ENCODE measurements at places on chromosomes 12 and 14.

DNA sequence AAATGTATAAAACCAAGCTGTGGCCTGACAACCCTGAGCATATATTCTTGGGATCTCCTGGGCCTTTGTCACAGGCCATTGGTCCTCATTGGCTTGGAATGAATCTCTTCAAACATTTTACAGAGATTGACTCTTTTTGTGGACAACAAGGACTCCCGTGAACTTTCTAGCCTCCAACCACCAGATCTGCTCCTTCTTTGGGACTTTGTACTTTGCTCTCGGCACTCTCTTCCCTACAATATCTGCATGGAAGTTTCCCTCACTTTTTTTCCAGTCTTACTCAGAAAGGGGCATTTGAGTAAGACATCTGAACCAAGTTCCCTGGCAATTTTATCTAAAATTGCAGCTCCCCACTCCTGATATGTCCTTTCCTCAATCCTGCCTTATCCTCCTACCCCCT lies 158.8 kb downstream of the PHLDA1 start:
- no peak for DNase-seq

DNA sequence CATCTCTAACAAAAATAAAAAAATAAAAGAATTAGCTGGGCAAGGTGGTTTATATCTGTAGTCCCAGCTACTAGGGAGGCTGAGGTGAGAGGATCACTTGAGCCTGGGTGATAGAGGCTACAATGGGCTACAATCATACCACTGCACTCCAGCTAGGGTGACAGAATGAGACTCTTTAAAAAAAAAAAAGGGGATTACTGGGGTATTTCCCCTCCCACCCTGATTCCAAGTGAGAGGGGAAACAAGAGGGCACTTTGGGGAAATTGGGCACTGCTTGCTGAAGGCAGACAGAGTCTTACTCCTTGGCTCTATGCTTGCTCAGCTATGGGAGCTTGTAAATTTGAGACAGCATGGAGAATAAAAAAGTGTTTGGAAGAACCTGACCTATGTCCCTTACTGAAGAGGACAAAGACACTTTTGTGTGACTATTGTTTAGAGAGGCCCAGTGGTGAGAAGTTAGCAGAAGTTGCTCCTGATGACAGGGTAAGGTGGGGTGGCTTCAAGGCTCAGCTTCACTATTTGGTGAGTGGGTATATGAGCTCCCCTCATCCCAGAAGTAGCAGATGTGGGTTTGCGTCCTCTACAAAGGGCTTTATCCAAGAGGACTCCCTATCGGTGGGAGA lies 44.0 kb downstream of the KLRG1 start:
- no peak for DNase-seq

- DNase-seq: no peak
These were observed 12.4 kb downstream of the OAS3 start for GRCh38 chr12:112950701-112951100.

GRCh38 chr12:24297516-24297915 lies 348.0 kb upstream of the SOX5 start:
- DNase-seq: no peak

- DNase-seq: no peak
These were observed 4.2 kb downstream of the SOCS4 start for GRCh38 chr14:55031190-55031589.

DNA sequence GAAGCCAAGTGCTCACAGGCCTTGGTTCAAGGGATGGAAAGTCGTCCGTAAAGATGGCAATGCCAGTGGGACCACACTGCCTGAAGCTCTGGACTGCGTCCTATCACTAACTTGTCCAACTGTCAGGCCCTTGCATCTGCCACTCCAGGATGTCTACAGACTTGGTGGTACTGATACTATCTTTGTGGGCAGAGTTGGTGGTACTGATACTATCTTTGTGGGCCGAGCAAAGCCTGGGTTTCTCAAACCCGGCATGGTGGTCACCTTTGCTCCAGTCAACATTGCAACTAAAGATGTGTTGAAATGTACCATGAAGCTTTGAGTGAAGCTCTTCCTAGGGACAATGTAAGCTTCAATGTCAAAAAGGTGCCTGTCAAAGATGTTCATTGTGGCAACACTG lies 128.4 kb upstream of the SEL1L start:
- no peak for DNase-seq

GRCh38 chr12:16112130-16112529 lies 165.4 kb downstream of the SLC15A5 start:
- DNase-seq: no peak

DNA sequence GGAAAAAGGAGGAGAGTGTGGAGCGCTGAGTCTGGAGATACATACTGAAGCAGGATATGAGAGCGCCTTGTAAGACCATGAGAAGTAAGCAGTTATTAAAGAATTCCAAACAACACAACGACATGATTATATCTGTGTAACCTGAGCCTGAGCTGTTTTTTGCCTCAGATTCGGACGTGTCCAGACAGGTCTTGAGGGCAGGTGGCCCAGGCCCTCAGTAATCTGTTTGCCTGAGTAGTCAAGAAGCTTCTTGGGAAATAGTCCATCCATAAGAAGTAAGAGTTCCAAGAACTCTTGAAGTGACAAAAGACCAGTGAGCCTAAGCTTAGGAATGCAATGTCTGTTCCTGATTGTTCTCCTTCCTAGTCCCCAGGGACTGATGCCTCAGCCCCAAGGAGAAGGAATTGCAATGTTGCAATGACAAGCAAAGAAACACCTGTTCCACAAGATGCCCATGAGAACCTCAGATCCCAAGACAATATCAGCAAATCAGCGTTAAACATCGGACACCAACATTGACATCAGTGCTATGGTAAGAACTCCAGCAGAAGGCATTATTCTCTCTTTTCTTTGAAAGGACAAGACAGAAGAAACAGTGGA lies 34.7 kb upstream of the ADAMTS20 start:
- DNase-seq: no peak

GRCh38 chr14:33120966-33121365 lies 182.3 kb downstream of the NPAS3 start:
- no peak for DNase-seq

DNA sequence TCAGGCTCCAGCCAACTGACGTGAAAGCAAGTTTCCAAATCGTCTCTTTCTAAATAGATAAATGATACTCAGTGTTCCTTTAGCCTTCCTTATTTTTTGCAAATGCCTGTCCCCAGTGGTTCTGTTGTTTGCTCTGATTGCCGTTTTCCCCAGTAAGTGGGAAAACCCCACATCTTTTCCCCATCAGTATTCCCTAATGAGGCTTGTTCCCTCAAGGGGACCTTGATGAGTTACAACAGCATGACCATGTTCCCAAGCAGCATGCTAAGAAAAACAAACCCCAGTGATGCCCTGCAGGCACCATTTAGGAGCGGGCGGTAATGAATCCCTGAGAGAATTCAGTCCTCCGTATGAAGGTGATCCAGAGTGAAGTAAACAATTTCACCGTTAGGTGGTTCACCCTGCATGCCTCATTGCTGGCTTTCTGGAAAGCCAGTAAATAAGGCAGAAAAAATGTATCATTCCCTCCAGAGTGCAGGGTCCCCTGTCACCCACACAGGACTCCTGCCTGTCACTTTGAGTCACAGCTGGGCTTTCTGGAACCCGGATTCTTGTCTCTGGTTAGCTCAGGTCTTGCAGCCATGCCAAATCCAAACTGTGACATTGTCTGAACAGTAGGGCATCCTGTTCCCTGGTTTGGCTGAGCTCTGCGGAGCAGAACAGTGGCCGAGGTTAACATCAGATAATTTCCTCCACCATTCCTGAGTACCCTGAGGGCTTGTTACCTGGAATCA lies 222.6 kb downstream of the RGS6 start:
- DNase-seq: no peak

DNA sequence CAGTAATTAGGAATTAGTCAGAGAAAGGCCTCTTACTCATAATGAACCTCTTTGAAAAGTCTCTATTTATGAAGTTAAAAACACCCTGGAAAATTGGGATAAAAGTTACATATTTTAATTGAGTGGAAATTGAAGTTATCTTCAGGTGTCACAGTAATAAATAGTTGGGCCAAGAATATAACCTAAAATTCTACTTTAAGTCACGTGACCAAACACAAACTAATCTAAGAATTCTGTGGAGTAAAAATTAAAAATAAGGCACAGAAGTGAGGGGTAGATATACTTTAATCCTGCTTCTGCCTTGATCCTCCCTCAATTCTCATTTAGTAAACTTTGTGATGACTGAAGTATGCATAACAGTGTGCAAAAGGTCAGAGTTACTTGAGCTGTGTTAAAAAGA lies 226.4 kb downstream of the NAV3 start:
- no peak for DNase-seq

GRCh38 chr12:82898441-82898840 lies 211.7 kb downstream of the TMTC2 start:
- DNase-seq: no peak

DNA sequence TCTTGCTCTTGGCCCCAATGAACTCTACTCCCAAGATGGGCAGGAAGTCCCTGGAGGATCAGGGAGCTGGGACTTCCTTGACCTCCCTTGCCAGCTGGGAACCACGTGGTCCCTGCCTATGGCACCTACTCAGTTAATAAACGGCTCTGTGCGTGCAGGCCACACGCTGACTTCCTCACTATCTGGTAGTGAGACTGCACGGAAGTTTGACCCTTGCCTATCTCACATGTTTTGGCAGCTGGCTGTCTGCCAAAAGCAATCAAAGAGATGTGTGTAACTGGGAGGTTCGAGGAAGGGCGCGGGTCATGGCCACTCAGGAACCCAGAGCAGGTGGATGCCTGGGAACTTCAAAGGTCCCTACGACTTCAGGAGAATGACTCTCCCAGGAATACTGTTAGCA lies 57.9 kb downstream of the RFLNA start:
- DNase-seq: no peak

- DNase-seq: no peak
These were observed 3.8 kb downstream of the AQP6 start for GRCh38 chr12:49976557-49976956.

GRCh38 chr14:101716077-101716950 lies 45.2 kb upstream of the PPP2R5C start:
- no peak for DNase-seq

- no peak for DNase-seq
These were observed 108.2 kb downstream of the PDE3A start for GRCh38 chr12:20476551-20476950.

GRCh38 chr12:123269395-123269892 lies 2.2 kb downstream of the CDK2AP1 start:
- peak; percentile 90 for DNase-seq

GRCh38 chr14:71499018-71499417 lies 433.2 kb upstream of the RGS6 start:
- DNase-seq: no peak

DNA sequence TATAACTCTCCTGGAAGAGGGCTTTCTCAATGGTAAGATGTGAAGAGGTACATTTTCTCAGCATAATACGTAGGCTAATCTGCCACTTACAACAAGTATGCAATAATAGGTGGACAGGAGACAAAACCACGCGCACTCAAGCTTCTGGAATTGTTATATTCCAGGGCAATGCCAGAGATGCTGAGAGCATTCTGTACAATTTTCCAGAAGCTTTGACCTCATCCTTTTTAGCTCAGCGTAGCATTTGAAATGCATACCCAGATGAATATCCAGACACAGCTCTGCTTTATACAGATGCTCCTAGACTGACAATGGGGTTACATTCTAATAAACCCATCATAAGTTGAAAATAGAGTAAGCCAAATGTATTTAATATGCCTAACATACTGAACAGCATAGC lies 1492.4 kb upstream of the FLRT2 start:
- DNase-seq: no peak

- DNase-seq: no peak
These were observed 3.0 kb upstream of the SRSF9 start for GRCh38 chr12:120472521-120472920.

GRCh38 chr14:24701062-24701461 lies 67.1 kb upstream of the GZMB start:
- DNase-seq: no peak

- peak; percentile 63 for DNase-seq
These were observed 174.0 kb upstream of the NTF3 start for GRCh38 chr12:5257763-5258495.

DNA sequence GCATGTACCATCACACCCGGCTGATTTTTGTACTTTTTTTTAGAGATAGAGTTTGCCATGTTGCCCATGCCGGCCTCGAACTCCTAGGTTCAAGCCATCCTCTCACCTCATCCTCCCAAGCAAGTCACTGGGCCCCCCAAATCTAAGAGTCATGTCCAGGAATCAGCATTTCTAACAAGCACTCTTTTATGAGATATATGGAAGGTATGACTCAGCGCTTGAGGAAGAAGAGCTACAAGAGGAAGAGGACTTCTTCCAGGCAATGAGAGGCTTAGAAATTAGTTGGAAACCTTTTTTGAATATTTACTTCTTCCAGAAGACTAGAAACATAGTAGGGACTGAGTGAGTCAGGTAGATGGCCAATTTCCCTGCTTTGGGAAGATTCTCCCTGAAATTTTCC lies 114.5 kb downstream of the HMGA2 start:
- no peak for DNase-seq

GRCh38 chr12:101616027-101616494 lies 21.3 kb downstream of the MYBPC1 start:
- peak; percentile 33 for DNase-seq

DNA sequence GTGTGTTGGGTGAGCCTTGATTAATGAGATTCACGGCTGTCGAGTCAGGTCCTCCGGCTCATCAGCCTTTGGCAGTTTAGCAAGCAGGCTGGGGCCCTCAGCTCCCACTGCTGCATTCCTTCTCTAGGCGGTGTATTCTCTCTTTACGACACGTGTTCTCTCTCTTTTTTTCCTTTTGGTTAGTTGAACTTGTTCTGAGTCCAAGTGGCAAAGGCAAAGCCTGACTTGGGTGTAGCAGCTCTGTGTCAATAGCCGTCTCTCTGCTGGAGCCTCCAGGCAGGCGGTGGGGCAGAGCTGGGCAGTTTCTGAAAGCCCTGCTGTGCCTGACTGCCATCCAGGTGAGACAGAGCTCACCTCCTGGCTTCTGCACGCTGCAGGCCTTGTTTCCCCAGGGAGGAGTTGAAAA lies 46.6 kb downstream of the SUSD6 start:
- peak; percentile 82 for DNase-seq

GRCh38 chr14:35121026-35121886 lies 534 bp downstream of the PPP2R3C start:
- peak; percentile 21 for DNase-seq

DNA sequence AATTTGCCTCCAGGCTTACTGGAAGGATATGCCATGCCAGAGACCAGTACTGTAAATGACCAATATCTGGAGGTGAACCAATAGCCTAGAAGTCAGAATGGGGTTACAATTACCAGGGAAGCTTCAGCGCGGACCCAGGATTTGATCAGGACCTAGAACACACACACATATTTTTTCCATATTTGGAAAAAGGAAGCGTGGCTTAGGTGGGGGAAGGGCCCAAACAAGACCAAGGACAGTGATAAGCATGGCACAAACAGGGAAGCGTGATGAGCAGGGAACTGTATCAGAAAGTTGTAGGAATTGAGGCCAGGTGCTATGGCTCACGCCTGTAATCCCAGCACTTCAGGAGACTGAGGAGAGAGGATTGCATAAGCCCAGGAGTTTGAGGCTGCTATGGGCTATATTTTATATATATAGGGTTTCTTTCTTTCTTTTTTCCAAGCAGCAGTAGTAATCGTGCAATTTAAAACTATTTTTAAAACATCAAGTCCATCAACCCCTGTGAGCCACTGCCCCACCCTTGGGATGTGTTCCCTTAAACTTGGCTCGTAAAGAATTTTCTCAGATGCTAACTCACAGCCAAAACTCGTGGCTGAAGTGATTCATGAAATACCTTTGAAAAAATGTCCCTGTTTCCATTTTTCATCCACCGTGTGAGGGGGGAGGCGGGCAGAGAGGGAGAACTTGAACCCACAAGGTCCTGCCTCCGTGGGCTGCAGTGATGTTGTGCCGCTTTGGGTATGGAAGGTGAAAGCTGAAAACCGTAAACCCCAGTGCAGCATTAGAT lies 16.7 kb downstream of the HRK start:
- no peak for DNase-seq

- DNase-seq: no peak
These were observed 98.1 kb upstream of the FGD4 start for GRCh38 chr12:32301216-32301615.

GRCh38 chr12:69149270-69149669 lies 90.1 kb upstream of the CPSF6 start:
- peak; percentile 56 for DNase-seq
